ENCODE measurements at places on chromosomes 1 and 21. TPM values are rescaled to one million over a fixed set of nuclear protein-coding genes. Genes with fewer than 3 reads are reported as not detected.

The PLEKHN1 gene
- total RNA-seq, result 2.0 TPM

The FCER1G gene
- 0.35 TPM for total RNA-seq

- DNase-seq, result no peak
These were observed 11.5 kb upstream of the NEXN start for GRCh38 chr1:77876884-77877283.

The ZNF695 gene
- total RNA-seq, result 15.3 TPM

GRCh38 chr1:74005533-74005932 lies 192.4 kb downstream of the LRRIQ3 start:
- DNase-seq, result no peak

GRCh38 chr1:44040846-44041245 lies 9.6 kb upstream of the SLC6A9 start:
- no peak for DNase-seq

- no peak for DNase-seq
These were observed 12.1 kb downstream of the C8A start for GRCh38 chr1:56866656-56867055.

- no peak for DNase-seq
These were observed 26.2 kb upstream of the MAP3K7CL start for GRCh38 chr21:29104239-29104708.

DNA sequence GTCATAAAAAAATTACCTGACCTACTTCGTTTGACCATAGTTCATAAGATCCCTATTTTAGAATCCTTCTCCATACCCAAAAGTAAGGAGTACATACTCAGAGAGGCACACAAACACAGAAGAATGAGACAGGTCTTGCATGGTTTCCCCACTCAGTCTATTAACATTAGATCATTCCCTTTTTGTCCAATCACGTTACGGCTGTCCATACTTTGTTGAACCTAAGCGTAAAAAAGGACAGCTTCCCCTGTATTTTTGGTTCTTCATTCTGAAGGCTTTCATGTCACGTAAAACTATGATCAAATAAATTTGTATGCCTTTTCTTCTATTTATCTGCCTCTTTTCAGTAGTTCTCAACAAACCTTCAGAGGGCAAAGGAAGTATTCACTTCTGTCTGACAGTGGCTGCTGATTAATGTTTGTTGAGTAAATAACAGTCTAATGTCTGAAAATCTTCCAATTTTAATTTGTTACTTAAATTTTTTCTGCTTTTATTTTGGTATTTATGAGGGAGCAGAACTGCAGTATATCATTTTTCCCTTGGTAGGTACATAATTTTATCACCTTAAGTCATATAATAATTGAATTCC lies 16.4 kb downstream of the PKN2 start:
- no peak for DNase-seq

DNA sequence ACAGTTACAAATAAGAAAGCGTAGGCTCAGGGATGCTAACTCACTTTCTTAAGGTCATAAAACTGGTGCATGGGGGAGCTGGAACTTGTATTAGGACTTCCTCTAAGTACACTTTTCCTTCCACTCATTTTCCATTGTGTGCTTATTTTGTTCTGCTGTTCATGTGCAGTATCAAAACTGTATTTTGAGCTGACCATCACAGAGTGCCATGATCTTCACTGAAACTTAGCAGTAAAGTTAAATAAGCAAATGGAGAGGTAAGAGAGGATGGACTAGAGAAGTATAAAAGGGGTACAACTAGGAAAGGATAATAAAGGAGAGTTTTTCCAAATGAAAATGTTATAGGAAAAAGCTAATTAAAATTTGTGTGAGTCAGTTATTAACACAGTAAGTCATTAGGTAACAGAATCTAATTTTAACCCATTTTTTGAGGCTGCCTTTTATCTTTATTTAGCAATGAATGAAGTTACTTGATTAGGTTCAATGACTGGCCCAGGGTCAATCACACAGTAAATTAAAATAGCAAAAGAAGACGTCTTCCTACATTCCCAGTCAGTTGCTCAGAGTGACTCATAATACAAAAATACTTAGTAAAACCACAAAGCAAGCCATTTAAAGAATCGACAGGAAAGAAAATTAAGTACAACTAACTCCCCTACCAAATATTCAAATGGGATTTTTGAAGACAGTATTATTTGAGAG lies 165.8 kb upstream of the C1orf105 start:
- DNase-seq, result no peak

The LRRIQ3 gene
- total RNA-seq, result 0.42 TPM

The ACTN2 gene
- 0.74 TPM for total RNA-seq

GRCh38 chr1:27863538-27863915 lies 8.8 kb upstream of the THEMIS2 start:
- DNase-seq, result no peak

GRCh38 chr1:100767176-100767890 lies 47.8 kb downstream of the VCAM1 start:
- DNase-seq, result no peak

DNA sequence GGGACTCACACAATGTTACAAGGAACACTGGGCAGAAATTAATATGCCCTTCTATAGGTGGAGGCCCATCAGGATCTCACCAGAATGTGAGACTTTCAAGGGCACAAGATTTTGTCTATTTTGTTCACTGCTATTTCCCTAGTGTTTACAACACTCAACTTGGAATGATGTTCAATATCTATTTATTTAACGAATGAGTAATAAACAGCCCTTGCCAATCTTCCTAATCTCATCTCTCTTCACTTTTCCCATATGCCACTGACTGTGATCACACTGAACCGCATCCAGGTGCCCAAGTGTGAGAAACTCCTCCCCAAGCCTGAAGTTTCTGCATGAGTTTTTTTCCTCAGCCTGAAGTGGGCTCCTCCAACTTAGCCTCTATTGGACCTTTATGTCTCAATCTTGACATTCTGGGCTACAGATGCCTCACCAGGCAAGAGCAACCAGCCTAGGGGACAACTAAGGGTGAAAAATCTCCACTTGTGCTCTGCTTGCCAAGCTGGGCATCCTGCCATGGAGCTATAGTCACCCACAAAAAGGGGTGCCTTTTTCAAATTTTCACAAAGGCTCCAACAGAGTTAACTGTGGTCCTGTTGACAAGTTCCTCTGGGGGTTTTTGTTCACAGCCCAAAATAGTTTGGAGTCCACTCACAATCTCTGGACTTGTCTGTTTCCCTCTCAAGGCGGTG lies 105.6 kb downstream of the PLPP3 start:
- DNase-seq, result no peak

The OLFML2B gene
- 0.92 TPM for total RNA-seq

The PRMT2 gene
- 59.9 TPM for total RNA-seq

- DNase-seq, result no peak
These were observed 41.2 kb upstream of the RGS8 start for GRCh38 chr1:182725259-182726255.

DNA sequence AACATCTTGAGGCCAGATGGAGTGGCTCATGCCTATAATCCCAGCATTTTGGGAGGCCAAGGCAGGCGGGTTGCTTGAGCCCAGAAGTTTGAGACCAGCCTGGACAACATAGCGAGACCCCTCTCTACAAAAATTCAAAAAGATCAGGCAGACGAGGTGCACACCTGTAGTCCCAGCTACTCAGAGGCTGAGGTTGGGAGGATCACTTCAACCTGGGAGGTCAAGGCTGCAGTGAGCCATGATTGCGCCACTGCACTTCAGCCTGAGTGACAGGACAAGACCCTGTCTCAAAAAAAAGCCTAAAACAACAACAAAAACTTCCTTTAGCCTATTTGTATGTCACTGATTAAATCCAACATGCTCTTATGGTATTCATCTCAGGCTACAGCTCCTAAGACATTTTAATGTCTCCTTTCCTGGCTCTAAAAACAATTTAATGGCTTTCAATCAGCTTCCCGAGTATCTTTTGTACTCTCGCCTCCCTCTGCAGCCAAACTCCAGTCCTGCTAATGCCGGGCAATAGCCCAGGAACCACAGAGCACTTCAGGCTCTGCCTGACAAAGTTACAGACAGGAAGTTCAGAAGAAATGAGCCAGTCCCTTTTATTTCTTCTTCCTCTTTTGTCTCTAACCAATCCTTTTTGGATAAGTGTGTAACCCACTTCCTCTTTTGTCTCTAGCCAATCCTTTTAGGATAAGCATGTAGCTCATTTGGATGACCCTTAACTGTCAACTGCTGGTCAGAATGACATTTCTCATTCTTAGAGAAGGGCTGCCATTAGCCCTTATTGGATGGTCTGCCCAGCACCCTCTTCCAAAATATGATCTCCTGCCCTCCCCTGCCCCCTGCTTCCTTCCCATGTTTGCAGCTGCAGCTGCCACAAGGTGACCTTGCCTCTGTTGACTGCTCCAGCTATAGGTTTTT lies 6.6 kb upstream of the DOP1B start:
- no peak for DNase-seq

GRCh38 chr1:87295445-87296110 lies 33.1 kb upstream of the LMO4 start:
- no peak for DNase-seq

DNA sequence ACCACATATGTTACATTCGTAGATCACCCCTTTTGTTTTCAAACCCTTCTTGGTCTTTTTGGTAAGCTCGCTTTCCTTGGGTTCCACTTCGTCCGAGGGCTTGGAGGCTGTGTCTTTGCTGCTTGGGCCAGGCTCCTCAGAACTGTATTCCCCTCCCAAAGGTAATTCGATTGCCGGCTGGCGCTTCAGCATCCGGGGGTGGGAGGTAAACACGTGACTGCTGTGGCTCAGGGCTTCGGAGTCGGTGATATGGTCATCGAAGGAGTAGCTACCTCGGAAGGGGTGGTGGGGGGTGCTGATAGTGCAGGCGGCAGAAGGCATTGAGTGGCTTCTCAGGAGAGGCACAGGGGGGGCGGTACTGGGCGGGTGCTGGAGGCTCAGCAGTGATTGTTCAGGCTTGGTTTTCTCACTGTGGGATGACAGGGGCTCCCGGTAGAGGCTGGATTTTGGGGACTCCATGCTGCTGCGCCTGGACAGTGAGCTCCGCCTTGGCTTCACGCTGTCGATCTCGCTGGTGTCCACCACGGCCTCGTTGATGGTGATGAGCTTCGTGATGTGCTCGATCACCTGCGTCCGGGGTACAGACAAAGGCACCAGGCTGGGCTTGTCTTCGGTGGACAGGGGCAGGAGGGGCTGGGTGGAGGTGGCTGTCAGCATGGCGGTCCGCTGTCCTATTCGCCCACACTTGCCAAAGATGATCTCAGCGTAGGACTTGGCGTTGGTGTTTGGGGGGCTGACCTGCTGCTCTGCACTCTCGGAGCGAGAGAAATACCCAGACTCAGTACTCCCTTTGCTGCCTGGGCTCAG lies 98.6 kb upstream of the EDN2 start:
- DNase-seq, result no peak

The EPHB2 gene
- total RNA-seq, result 14.8 TPM

The ADAMTS1 gene
- total RNA-seq, result 21.1 TPM

The PLPPR4 gene
- total RNA-seq, result 0.90 TPM

GRCh38 chr1:186283374-186283773 lies 91.7 kb downstream of the TPR start:
- no peak for DNase-seq

- DNase-seq, result peak; percentile 49
These were observed 46.9 kb downstream of the SLC45A1 start for GRCh38 chr1:8364528-8365442.

The MCOLN2 gene
- total RNA-seq, result 0.70 TPM

The PTGER3 gene
- total RNA-seq, result 0.11 TPM

The ICOSLG gene
- total RNA-seq, result 0.96 TPM

The FCRL5 gene
- total RNA-seq, result 0.14 TPM

DNA sequence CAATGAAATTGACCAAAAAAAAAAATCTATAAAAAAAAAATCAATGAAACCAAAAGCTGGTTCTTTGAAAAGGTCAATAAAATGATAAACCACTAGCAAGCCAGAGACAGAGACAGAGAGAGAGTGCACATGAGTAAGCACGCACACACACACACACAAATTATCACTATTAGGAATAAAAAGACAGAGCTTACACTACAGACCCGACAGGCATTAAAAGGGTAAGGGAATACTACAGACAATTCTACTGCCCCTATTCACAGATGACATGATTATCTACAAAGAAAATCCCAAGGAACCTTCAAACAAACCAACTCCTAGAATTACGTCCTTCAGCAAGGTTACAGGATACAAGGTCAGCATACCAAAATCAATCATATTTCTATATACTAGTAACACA lies 38.6 kb downstream of the TARBP1 start:
- no peak for DNase-seq

DNA sequence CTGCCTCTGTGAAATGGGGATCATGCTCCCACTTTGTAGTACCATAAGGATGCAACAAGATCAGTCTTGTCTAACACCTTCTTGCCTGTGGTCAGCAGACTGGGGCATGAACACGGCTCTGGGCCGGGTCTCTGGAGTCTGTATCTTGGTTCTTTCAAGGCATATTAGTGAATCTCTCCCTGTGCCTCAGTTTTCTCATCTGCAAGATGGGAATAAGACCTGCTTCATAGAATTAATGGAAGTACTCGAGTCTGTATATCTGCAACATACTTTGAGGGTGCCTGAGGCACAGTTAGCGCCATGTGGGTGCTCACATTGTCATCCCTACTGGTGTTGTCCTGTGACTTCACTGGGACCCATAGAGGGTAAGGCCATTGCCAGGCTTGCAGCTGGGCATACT lies 84.6 kb downstream of the IGSF21 start:
- DNase-seq, result no peak

GRCh38 chr1:226629896-226630550 lies 81.5 kb downstream of the STUM start:
- peak; percentile 7 for DNase-seq

- DNase-seq, result no peak
These were observed 5.3 kb downstream of the SLAMF7 start for GRCh38 chr1:160744199-160744851.

The RAD54L gene
- total RNA-seq, result 42.2 TPM

DNA sequence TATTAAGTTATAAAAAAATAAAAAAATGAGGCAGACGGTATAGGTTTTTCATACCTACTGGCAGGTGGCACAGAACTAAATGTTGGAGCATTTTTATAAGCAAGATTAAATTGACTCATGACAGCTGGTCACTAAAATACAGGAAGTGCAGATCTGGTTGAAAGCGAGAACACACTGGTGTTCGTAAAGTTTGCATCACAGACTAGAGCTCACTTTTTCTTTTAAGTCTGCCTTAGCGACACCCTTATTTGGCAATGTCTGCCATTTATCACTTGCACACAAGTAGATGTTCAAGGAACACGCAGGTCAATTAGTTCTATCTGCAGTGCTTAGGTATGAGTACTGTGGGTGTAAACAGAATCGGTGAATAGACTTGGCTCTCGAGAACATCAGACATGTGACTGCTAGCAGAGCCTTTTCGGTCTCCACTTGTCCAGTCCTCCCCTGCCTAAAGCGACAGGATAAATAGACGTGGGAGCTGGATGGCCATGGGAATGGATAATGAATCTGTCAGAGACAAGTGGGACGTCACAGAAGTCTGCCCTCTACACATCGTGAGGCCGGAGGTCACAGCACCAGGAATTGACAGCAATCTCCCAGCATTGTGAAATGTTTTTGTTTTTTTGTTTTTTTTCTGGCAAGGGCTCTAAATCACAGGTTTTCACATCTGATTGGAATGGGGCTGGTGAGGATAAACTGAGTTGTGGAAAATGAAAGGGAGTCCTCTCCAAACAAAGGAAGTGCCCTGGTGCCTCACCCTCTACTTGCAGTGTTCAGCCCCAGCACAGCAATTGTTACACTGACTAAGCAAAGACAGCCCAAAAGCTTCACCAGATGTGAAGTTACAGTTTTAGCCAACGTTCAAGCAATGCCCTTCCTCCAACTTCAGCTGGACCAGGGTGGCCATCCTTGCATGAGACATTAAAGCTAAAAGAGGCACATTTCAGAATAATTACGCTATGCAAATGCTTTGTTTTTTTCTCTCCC lies 248.9 kb downstream of the NTNG1 start:
- DNase-seq, result no peak
